ENCODE measurements at places on chromosomes 5 and 9.

DNA sequence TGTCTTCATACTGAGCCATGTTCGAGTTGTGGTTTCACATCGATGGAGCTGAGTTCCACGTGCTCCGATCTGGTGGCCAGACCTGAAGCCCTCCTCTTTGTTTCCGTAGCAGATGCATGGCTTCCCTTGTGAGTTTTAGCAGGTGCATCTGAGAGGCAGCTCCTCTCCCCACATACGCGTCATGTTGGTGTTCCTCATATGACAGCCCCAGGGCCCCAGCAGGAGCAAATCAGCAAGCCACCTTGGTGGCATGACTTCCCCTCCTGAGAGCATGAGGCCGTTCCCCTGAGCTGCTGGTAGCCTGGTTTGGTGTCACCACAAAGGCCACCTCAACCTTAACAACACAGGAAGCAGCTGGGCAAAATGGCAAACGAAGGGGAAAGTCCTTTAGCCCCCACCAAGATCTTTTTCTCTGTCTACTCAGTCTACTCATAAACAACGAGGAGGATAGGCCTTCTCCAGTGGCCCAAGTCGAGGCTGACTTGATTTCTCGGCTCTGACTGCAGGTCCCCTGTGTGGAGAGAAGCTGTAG, 5.9 kb downstream of the CYFIP2 start:
- DNase-seq = no peak

DNA sequence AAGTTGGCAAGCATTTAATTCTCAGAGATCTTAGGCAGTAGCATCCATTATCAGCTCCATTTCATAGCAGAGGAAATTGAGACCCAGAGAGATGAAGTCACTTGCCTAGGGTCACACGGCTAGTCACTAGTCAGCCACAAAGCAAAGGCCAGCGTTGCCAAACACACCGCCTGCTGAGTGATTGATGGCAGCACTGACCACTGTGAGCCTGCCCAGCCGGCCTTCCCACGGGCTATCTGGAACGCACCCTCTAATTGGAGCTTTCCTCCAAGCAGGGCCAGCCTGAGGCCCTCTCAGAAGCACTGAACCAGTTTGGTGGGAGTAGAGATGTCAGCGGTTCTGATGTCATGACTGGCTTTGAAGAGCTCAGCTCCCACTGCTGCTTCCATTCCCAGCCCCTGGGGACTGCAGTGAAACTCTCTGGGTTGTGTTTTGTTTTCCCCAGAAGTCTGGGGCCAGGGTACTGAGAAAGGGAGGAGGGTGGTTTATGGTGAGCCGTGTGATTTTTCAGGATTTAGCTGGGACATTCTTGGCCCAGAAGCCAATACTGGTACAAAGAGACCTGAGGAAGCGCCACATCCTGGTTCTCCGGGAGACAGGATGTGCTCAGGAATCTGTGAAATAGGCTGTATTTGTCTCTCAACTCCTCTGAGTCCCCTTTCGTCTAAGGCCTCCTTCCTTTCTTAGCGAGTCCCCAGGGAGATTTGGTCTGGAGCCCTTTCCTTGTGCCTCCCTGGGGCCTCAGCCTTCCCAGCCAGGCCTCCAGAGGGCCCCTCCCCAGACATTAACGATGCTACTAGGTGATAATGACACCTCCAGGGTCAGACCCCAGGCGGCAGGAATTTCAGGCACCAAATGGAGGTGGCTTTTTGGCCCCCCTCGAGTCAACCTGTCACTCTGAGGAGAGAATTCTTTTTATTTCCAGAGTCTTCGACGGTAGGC, 44.5 kb downstream of the SPRY4 start:
- DNase-seq = no peak

DNA sequence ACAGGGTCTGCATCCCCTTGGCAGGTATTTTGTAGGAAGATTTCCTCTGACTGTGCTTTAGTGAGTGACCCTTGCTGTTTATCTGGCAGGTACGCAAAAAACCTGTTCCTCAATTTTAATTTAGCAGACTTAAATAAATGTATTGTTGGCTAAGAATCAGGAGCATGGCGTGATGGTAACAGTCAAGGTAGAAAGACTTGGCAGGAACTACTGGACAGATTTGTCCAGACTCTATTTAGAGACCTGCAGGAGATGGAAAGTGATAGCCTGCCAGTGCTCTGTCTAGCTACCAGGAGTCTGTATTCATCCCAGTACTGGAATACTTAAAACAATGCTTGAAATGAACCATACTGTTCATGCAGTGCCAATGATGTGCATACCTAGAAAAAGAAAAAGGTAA, 78.8 kb upstream of the MAST4 start:
- no peak for DNase-seq

DNA sequence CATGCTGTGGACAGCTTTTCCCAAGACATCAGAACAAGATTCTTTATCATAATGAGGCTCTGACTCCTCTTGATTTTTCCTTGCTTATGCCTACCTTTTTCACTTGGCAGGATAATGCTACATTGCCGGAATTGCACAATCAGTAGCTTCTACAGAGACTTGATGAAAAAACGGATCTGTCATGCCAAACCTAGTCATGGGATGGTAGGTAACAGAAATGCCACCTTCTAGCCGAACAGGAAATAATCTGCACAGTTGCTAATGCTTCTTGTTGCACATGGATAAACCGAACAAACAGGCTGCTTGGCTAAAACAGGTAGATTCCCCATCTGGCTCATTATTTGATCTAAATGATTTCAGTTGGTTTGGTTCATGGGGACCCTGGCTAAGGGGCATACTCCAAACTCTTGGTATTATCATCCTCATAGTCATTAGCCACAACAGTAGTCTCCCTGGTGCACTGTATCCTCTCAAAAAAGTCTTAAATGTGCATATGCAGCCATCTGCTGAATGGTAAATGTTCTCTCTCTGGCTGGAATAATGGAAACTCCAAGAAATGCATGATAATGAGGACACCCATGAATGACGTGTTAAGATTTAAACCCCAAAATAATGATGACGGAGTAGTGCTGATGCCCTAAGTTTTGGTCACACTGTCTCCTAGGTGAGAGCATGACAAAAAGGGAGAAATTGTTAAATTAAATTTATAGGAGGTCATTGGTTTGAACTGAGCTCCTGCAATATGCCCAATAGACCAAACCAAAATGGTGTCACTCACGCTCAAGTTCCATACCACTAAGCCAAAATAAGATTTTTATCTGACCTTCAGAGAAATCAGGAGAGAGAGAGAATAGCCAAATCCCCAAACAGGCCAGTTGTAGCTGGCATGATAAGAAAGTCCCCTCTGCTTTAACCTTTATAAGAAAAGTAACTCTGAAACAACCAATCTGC, 47.0 kb downstream of the RAPGEF1 start:
- DNase-seq = no peak

DNA sequence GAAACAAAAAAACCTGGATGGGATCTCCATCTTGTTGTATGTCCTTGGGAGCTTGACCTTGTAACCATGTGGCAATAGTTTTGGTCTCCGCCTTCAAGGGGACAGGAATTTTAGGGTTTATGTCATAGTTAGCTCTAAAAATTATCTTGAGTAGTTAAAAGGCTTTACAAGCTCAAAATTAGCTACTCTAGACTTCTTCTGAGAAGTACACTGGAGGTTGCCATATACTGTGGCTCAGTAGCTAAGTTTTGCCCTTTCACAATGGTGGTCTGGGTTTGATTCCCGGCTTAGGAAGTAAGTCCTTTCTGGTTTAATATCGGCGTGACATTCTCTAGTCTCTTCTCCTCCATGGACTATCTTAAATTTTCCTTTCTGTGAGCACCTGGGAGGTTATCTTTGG, 48.9 kb upstream of the DMAC1 start:
- no peak for DNase-seq

DNA sequence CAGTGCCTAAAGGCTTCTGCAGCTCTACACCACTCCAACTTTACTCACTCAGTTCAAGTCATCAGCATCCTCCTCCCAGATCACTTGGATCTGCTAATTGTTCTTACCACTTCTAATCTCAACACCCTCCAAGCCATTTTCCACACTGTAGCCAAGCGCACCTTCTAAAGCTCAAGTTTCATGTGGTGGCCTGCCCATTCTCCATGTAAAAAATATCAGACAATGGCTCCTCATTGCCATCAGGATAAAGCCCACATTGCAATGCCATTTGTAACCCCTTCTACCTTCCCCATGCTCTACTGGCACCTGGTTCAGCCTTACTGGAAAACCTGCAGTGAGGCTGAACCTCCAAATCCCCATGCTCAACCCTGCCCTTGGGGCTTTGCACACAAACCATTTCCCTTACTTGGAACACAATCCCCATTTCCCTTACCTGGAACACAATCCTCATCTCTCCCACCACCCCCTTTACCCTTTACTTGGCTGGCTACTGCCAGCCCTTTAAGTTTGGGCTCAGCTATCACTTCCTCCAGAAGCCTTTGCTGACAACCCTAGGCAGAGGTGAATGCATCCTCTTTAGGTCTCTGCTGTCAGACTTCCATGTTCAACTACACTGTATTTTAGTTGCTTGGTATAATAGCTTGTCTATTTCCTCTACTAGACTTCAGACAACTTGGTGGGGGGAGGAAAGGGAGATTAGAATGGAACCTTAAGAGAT, 220.0 kb downstream of the TSSK1B start:
- no peak for DNase-seq

DNA sequence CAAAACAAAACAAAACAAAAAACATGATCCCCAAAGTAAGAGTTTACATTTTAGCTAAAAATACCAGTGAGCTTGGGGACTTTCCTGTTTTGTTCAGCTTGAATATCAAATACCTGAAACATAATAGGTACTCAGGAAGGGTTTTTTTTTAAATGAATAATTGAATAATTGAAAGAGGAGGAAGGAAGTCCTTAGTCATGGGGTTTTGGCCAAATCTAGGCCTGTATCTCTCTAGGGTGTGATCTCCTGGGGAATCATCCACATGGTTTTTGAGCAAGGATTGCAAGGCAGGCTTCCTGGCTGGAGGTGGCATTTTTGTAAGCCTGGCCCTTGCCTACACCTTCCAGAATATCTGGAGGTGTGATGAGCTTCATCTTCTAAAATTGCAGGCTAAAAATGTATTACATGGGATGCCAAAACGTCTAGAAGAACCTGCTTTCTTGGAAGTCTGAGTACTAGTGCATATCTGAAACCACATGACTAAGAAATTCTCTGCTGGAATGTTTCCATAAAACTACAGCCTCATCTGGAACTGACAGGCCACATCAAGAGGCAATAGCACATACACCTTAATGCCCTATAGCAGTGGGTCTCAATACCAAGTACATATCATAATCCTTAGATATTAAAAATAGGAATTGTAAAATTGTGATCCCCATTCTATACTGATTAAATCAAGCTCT, 10.4 kb downstream of the C9 start:
- DNase-seq = no peak

DNA sequence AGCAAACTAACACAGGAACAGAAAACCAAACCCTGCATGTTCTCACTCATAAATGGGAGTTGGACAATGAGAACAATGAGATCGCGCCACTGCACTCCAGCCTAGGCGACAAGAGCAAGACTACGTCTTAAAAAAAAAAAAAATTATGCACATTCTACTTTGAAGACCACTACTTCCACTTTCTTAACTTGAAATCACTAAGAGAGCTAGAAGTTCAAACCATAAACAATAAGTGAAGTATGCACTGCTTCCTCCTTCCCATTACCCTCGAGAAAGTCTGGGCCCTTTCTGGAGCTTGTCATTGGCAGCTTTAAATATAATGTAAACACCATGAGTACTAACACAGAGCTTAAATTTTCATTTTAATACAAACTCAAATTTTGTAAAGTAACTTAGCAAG, 94.9 kb downstream of the TLE1 start:
- no peak for DNase-seq

- DNase-seq = peak; percentile 64
These were observed 17.0 kb upstream of the AUH start for GRCh38 chr9:91378695-91379127.

DNA sequence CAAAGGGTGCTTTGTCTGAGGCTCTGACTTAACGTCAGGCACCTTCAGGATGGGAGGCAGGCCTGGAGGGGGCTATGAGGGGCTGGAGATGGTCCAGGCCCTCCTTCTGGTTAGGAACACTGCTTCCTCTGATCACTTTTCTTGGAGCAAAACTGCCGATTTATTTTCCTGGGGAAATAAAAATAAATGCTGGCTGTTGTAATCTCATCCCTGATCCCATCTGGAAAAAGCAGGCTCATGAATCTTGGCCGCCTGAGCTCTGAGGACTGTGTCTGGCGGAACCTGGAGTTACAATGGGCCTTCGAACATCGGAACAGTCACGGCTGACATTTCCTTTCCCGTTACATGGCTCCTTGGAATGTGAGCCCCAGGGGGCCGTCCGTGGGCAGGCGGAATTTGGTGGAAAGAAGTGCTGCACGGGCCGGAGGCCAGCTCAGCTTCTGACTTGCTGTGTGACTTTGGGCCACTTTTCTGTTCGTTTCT, 157.8 kb downstream of the RGS3 start:
- peak; percentile 92 for DNase-seq

- no peak for DNase-seq
These were observed 308.6 kb upstream of the EFNA5 start for GRCh38 chr5:107979291-107979690.

GRCh38 chr5:133287500-133287899, 235.7 kb downstream of the HSPA4 start:
- DNase-seq = peak; percentile 35

GRCh38 chr5:55625589-55625909, 86.6 kb downstream of the SLC38A9 start:
- no peak for DNase-seq

- no peak for DNase-seq
These were observed 61.6 kb downstream of the SETX start for GRCh38 chr9:132293145-132293721.

DNA sequence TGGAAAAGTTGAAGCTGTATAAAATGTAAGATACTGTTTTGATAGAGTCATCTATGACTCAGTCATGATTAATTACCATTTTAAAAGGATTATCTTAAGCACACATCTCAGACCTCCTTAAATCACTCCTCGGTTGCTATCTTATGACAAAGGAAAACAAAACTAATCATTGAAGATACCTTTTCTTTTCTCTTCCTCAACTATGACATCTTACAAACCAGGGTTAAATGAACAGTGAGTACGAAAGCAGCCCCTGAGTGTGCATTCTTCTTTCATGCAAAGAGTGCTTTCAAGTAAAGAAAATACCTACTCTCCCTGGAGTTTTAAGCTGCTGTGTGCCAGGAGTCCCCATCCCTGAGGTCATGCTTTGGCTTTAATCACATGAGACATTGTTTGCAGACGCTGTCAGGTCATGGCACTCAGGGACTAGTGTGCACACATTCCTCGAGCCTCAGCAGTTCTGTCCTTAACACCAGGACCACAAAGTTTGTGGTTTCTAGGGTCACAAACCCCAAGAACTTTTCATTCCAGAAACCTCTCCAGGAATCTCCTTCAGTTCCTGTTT, 86.7 kb upstream of the ICE1 start:
- no peak for DNase-seq

DNA sequence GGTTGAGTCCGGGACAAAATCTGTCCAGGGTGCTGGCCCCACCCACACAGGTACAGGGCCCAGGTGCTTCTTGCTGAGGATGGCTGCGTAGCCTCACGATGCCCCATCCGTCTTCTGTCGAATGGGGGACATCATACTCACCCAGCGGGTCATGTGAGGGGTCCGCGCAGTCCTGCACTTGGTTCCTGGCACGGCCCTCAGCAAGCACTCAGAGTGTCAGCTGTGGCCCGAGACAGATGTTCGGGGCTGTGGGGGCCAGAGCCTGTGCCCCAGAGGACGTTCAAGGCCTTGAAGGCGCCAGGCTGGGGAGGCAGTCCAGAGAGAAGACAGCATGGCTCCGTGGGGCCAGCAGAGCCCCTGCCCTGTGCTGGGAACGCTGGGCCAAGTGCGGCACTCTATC, 27.8 kb downstream of the NR5A1 start:
- no peak for DNase-seq

- DNase-seq = no peak
These were observed 128.9 kb downstream of the LRRC70 start for GRCh38 chr5:62707563-62707962.

Measured in adipocyte (in vitro differentiated cells).